ENCODE measurements at places on chromosomes 6 and 20. TPM values are rescaled to one million over a fixed set of nuclear protein-coding genes. Genes with fewer than 3 reads are reported as not detected.

The SLC22A23 gene
- total RNA-seq, result 4.8 TPM

The C6orf141 gene
- not detected for total RNA-seq

The ZSCAN16 gene
- 5.2 TPM for total RNA-seq

The LRRC73 gene
- 0.56 TPM for total RNA-seq

The TRIM31 gene
- total RNA-seq, result not detected

The GNAS-AS1 gene
- 0.28 TPM for total RNA-seq

The BMP7 gene
- total RNA-seq, result not detected

The PHACTR3 gene
- not detected for total RNA-seq

The RAET1L gene
- total RNA-seq, result not detected

The CD24 gene
- 0.90 TPM for total RNA-seq

The PNPLA1 gene
- not detected for total RNA-seq

The ENPP3 gene
- 0.16 TPM for total RNA-seq

The CALHM5 gene
- not detected for total RNA-seq

The CST7 gene
- total RNA-seq, result 53.3 TPM

The MPIG6B gene
- 0.49 TPM for total RNA-seq

The WFDC6 gene
- not detected for total RNA-seq

The ECT2L gene
- not detected for total RNA-seq

The LPA gene
- not detected for total RNA-seq

The SPDEF gene
- total RNA-seq, result 0.43 TPM

The MYCT1 gene
- not detected for total RNA-seq

The SALL4 gene
- 0.41 TPM for total RNA-seq

The SLC17A2 gene
- total RNA-seq, result not detected

The CRISP2 gene
- total RNA-seq, result not detected

The GINS1 gene
- total RNA-seq, result 0.30 TPM

The C2 gene
- 1.1 TPM for total RNA-seq

The SCRT2 gene
- total RNA-seq, result not detected

The ZMYND8 gene
- total RNA-seq, result 23.2 TPM

The KIAA1755 gene
- total RNA-seq, result not detected

The RRAGD gene
- 5.6 TPM for total RNA-seq

The MYLK4 gene
- total RNA-seq, result 0.61 TPM

The LGSN gene
- total RNA-seq, result not detected

The OPRM1 gene
- not detected for total RNA-seq

The DEFB132 gene
- not detected for total RNA-seq

The EEF1A2 gene
- 0.42 TPM for total RNA-seq

The FOXC1 gene
- not detected for total RNA-seq

The BIRC7 gene
- total RNA-seq, result 2.0 TPM

The SYNDIG1 gene
- not detected for total RNA-seq

The SYCP2L gene
- total RNA-seq, result not detected

The WASF1 gene
- total RNA-seq, result 1.7 TPM

The LZTS3 gene
- total RNA-seq, result 37.4 TPM

The TMEM14C gene
- 8.5 TPM for total RNA-seq

The TMEM217 gene
- 0.27 TPM for total RNA-seq

The C20orf96 gene
- total RNA-seq, result 1.9 TPM

The APCDD1L gene
- not detected for total RNA-seq

The FOXS1 gene
- not detected for total RNA-seq

The PAK5 gene
- not detected for total RNA-seq

The TREML1 gene
- not detected for total RNA-seq

The PRELID3B gene
- 73.4 TPM for total RNA-seq

The GLP1R gene
- total RNA-seq, result not detected

The APMAP gene
- 31.0 TPM for total RNA-seq

The SLC32A1 gene
- total RNA-seq, result not detected

The SLC17A9 gene
- 22.6 TPM for total RNA-seq

The RBBP9 gene
- 2.1 TPM for total RNA-seq

The ASIP gene
- not detected for total RNA-seq

The TFAP2A gene
- 0.24 TPM for total RNA-seq
